ENCODE measurements at places on chromosomes 1 and 21.

DNA sequence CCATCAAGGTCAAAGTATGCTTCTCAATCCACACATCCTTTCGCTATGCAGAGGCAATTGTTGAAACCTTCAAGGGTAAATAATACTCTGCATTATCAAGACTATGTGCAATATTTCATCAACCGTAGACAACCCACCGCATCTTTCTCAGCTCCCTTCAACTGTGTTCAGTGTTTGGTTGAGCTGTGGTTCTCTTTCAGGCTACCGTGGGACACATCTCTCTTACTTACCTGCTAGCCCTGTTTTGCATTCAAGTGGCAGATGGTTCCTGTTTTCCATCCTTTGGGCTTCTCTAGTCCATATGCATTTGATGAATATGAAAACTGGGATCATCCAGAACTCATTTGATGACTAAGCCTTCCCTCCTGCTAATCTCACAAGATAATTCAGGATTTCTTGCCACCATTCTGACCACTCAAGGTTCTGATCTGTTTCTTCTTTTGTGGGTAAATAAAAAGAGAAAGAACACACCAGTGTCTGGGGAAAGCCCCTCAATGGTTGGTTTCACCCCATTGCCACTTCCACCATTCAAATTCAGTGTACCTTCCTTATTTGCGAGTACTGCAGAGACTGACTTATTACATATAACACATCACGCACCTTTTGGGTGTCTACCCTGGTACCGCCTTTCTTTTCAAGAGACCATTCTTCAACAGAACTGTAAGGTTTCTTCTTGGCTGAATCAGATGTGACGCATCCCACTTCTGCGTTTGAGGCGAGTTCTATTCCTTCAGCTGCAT is 61.7 kb downstream of the BACE2 start:
- DNase-seq = no peak

DNA sequence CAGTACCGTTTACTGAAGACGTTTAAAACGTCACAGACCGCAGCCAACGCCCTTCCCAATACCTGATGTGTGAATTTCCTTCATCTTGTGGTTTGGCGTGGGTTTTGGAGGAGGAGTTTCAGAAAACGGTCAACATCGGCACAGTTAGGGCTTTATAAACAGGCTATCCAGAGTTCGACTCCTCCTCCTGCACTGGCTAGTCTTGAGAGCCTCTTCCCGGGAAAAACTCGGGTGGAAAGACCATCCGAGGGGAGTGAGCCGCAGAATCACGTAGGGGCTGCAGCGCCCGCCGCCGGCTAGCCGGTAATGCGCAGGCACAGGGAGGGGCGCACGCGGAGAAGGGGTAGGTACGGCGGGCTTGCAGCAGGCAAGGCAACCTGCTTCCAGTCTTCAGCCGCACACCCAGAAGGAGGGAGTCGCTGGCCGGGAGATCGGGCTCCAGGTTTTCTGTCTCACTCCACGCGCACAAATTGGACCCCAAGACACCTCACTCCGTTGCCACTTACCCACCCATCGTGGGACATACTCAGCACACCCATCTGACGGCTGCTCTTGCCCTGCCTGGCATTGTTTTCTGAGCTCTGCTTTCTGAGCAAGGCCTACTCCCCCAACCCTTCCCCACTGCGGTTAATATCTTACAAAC is 25.4 kb downstream of the SLC19A2 start:
- DNase-seq = peak; percentile 20

DNA sequence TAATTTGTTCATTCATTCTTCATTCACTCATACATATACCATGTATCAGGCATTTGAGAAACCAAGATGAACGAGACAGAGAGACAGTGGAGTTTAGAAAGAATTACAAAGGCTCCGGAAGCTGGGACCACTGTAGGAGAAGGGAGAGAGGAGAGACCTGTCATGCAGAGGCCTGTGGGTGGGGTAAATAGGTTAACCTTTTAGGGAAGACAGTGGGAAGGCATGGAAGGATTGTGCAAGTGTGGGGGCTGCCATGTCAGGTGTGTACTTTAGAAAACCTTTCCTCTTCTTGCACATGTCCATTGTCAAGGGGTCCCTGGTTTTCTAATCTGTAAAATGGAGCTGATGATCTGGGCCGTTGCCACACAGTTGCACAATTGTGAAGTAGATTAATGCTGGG is 44.2 kb upstream of the POU3F1 start:
- DNase-seq = no peak

DNA sequence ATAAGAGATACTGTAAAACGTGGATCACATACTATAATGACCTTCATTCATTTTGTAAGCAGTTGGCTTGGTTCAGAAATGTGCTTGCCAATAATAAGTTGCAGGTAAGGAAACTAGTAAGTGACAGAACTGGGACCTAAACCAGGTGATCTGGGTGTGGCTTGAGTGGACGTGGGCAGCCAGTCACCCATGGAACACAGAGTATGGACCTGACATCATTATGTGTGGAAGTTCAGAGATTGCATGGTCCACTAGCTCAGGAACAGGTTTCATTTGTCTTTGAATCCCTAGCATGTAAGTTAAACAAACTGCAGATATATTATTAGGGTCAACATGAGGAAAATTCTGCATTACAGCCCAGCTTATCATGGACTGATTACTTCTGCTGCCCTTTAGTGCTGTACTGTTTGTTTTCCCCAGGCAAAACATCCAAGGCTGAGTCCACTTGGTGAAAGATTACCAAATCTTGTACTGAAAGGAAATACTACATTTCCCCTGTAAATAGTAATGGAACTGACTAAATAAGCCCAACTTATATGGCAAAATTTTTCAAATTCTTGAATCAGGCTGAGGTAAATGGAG is 327.3 kb upstream of the SGIP1 start:
- no peak for DNase-seq

DNA sequence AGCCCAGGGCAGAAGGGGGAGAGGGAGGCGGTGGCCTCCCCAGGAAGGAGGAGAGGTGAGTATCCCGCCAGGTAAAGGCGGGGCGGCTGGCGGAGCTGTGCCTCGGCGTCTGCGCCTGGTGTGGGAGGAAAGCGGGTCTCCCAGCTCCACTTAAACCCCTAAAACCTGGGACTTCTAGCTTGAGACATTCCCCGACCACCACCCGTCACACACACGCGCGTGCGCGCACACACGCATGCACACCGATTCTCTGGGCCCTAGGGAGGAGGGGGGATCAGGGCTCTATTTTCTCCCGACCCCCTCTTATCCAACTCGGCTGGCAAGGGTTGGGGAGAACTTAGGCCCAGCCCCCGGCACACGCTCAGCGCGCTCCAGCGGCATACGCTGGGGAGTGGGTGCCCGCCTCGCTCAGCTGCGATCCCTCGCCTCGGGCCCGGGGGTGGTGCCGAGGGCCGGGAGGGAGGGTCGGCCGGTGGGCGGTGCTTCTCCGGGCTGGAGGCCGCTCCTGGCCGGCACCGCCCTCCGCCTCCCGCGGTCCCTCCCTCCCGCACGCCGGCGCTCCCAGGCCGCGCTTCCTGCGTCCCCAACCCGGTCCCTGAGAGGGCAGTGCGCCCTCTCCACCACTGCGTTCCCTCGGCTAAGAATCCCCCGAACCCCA is at the start of gene TMEM51:
Gene TMEM51, plus strand, starts transcription at position 564 of the 658 bp plus-strand sequence. CDS start 61,341 bp downstream, outside the sequence.
- DNase-seq = no peak

DNA sequence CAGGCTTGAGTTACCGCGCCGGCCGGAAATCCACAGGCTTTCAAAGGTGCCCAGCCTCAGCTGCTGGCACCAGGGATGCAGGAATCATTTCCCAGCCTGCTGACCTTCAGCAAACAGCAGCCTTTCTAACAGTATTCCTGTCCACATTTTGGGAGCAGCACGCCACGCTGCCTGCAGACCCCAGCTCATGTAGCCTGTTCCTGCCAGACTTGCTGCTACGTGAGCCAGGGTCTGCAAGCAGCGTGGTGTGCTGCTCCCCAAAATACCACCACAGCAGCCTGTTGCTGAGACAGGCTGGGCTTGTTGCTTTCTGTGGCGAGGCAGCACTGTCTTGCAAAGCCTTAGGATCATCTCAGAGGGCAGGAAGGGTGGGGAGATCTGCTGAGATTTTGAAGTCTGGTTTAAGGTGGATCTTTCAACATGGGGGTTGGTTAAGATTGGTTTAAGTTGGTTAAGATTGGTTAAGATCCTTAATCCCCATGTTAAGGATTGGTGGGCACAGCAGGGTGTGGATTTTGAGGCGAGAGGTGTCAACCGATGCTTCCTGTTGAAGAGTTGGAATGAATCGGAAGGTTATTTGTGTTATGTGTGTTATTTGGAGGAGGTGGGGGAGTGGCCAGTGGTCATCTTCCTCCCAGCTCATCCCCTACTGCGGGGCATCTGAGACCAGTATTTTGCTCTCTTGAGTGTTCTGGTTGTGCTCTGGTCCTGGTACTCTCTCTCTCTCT is 12.9 kb downstream of the FAAH start:
- DNase-seq = no peak

GRCh38 chr1:101924700-101925099 is 72.0 kb downstream of the OLFM3 start:
- DNase-seq = no peak
